Vagina (tissue), 2 donors: ENCODE measurements at places on chromosomes 7 and 10. TPM values are rescaled to one million over a fixed set of nuclear protein-coding genes. Genes with fewer than 3 reads are reported as not detected.

CACNB2 gene
- 12.8 TPM for total RNA-seq

ACTL6B gene
- total RNA-seq: 0.49 TPM

- no peak overlapping the region for H3K4me3 ChIP-seq
- no peaks in the 10 kb centered on the region for H3K36me3 ChIP-seq
- no peaks in the 10 kb centered on the region for H3K4me1 ChIP-seq
- no peak overlapping the region for H3K27ac ChIP-seq
Observed at GRCh38 chr7:103679151-103680132, 233.4 kb upstream of the SLC26A5 start.

RNF32 gene
- not detected for total RNA-seq

DNA sequence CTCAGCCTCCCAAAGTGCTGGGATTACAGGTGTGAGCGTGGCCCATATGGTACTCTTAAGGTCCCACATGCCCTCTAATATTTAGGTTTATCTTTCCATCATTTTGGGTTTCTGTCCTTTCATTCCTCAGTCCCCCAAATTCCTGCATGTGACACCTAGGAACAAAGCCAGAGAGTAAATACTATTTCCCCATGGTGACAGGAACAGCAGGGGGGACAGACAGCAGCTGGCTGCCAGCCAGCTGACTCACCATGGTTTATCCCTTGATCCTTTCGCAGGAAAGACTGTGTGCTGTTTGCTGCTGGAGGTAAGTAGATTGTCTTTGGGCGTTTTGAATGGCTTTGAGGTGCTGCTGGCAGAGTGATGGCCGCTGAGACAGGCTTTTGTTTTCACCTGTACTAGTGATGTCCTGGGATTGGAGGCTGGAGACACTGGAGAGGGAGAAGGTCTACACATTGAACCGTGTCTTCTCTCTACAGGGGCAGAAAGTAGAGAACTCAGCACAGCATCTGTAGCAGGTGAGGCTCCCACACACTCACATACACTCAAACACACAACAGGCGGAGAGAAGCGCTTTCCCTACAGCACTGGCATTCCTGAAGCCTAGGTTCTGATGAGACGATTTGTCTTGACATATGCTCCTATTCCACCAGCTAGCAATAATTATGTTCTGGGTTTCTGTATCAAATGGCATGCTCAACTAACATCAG lies 83.7 kb upstream of the EFCAB10 start:
- H3K36me3 ChIP-seq: no peaks in the 10 kb centered on the region
- DNase-seq: no peak
- H3K27ac ChIP-seq: no peak overlapping the region
- H3K27me3 ChIP-seq: no peaks in the 10 kb centered on the region
- no peak overlapping the region for H3K4me3 ChIP-seq

DNA sequence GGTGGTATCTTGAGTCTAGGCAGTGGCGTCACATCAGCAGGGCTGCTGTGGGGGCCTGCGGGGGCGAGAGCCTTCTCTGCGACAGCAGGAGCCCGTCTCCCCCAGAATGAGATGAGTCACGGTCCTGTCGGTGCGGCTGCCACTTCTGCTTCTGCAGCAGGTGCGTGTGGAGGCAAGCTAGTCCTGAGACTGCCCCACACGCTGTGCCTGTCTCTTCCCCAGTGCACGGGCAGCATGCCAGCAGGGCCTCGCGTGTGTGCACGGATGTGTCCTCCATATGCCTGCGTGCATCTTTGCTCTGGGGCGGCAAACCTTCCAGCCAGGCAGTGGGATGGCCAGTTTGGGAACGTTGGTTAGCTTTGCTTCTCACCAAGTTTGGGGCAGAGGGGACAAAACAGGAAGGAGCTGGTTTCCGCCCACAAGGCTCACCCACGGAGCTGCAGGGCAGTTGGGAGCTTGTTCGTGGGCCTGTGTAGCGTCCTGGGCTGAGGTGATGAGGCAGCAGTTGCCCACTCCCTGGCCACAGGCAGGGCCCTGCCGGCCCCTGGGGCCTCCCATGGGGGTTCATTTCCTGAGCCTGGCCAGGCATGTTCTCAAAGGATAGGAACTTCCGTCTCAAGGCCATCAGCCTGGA lies 60.8 kb upstream of the PPIF start:
- H3K4me1 ChIP-seq: peaks cover 37% of the 10 kb centered on the region
- H3K4me3 ChIP-seq: no peak overlapping the region
- no peak for DNase-seq
- H3K27ac ChIP-seq: peak overlapping the region; percentile 63
- H3K27me3 ChIP-seq: no peaks in the 10 kb centered on the region
- H3K36me3 ChIP-seq: no peaks in the 10 kb centered on the region

EFCAB10 gene
- total RNA-seq: not detected

ERVW-1 gene
- not detected for total RNA-seq

DNA sequence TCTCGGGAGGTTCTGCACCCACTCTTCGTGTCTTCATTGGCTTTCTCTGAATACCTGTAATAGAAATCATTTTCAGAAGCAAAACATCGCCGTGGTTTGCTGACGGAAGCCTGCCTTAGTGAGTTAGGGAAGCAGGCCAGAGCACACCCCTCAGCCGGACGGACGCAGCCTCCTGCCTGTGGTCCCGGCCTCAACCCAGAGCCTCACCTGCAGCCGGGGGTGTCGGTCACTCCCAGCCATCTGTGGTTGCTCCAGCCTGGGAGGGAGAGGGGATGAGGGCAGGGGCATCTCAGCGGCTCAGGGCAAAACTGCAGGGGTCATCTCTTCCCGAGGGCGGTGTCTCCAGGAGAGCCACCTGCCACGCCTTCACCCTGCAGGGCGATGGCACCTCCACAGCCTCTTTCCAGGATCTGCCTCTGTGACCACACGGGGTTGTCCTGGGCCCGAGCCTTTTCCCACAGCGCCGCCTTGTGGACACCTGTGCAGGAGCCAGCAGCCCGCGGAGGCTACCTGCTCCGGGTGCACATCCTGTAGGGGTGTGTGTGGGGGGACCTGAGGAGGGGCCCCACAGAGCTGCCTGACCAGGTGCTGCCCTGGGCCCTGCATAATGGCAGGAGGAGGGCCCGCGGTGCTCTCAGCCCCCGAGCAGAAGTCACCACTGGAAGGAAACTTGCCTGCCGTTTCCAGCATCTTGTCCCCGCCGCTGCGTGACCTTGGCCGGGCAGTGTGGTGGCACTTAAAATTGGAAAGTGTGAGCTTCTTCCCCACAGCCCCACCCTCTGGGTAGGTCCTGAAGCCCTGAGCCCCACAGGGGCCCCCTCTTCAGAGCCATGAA lies 21.6 kb upstream of the AP5Z1 start:
- no peak for DNase-seq
- H3K4me1 ChIP-seq: peaks cover 20% of the 10 kb centered on the region
- H3K4me3 ChIP-seq: no peak overlapping the region
- peak overlapping the region; percentile 16 for H3K27ac ChIP-seq
- no peaks in the 10 kb centered on the region for H3K27me3 ChIP-seq
